Kidney tubule cell (primary cell): ENCODE measurements at places on chromosomes 4 and X.
A peak's percentile ranks its signal among the peaks of the same experiment; 100 is the strongest.

DNA sequence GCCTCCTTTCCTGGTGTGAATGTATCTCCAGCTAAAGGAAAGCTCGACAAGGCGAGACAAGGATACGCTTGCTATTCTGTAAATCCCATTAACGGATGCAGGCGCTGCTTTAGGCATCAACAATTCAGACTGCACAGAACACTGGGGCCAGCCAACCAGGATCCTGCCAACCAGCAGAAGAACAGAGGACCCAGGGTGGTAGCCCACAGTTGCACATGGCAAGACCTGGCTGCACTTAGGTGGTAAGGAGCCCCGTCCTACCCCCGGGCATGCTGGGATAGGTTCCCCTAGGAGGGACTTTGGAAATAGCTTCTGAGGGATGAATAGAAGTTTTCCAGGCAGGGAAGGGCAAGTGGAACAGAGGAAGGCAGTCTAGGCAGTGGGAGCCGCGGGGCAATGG, 20.7 kb downstream of the PSAPL1 start:
- no peak for DNase-seq

GRCh38 chr4:78312989-78313753, 238.4 kb upstream of the ANXA3 start:
- DNase-seq = no peak

GRCh38 chrX:118459494-118459893, 36.1 kb upstream of the DOCK11 start:
- peak; percentile 47 for DNase-seq

DNA sequence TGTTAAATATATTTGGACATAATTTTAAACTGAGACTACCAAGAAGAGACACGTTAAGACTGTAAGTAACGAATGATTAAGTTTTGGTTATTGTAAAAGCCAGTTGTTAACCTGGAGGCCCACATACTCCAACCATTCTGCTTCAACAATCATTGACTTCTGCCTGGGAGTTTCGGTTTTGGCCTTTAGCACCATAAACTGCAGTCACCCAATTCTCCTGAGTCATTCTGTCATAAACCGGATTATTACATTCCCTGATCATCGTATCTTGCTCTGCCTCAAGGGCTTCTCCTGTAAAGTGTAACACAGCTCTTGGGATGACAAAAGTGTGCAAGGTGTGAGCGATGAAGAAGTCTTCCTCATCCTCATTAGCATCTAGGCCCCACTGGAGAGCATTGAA, 46.9 kb upstream of the PABPC1L2A start:
- no peak for DNase-seq

DNA sequence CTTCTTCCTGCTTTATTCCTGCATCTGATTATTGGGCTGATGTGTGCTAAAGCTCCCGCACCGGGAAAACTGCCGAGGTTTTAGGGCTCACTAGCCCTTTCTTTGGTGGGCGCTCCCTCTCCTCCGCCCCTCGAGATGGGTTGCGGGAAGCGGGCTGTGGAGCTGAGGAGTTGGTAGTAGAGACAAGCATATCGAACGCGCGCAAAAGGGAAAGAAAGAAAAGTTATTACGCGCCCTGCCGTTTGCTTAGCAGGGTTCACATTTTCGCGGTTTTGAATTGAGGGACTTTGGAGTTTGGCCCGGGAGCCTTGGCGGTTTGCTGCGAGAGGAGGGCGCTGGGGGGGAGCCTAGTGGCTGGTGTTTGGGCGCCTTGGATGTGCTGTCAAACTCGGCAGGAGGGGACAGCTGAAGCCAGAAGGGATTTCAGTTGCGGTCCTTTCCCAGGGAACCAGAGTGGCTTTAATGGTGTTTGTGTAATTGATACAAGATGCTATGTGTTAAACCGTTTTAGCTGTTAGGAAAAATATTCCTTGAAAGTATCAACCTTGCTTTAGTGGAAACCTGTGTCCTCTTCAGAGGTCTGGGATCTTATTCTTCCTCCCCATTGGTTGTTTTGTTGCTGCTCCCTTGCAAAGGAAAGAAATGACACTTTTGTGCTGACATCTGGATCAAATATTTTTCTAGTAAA, 1.1 kb downstream of the GAB1 start:
- DNase-seq = peak; percentile 29

DNA sequence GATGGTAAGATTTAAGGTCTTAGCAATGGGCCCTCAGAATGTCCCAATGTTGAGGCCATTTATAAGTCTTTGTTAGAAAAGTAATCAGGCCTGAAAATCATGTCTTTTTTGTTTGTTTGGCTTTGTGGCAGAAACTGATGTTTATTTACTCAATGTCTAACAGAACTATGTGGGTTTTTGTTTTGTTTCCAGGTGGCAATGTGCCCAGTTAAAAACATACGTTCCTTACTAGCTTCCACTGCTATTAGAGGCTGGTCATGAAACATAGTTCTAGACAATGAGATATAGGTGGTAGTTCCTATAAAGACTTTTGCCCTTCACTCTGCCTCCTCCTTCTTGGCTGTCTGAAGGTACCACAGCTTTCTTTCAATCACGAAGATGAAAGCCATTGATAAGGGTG, 108.8 kb downstream of the C4orf51 start:
- DNase-seq = no peak

DNA sequence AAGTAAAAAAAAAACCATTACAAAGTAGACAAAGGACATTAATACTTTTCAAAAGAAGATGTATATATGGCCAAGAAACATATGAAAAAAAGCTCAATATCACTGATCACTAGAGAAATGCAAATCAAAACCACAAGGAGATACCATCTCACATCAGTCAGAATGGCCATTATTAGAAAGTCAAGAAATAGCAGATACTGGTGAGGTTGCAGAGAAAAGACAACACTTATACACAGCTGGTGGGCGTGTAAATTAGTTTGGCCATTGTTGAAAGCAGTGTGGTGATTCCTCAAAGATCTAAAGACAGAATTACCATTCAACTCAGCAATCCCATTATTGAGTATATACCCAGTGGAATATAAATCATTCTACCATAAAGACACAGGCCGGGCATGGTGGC, 39.3 kb downstream of the TASL start:
- no peak for DNase-seq

DNA sequence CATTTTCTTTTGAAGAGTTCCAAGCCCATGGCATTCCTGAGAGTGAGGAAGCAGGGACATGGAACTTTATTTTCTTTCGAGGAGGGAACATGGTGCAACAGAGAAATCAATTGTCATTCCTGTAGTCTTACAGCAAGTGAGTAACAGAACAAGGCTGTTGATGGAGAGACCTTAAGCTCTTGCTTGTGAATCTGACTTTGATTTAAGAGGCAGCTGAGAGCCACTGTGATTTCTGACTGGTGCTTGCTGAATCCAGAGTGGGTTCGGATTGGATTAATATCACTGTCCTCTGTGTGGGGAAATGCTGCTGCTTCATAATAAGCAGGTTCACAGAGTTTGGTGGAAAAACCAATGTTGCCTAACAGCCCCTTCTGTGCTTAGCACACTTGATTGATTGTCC, 4.7 kb upstream of the ATP1B4 start:
- no peak for DNase-seq

- peak; percentile 28 for DNase-seq
Measured at GRCh38 chr4:129264008-129264657, 168.2 kb downstream of the C4orf33 start.

GRCh38 chr4:20612313-20612712, 87.9 kb upstream of the PACRGL start:
- DNase-seq = peak; percentile 59

GRCh38 chrX:47523713-47524166, 37.3 kb upstream of the ARAF start:
- no peak for DNase-seq

DNA sequence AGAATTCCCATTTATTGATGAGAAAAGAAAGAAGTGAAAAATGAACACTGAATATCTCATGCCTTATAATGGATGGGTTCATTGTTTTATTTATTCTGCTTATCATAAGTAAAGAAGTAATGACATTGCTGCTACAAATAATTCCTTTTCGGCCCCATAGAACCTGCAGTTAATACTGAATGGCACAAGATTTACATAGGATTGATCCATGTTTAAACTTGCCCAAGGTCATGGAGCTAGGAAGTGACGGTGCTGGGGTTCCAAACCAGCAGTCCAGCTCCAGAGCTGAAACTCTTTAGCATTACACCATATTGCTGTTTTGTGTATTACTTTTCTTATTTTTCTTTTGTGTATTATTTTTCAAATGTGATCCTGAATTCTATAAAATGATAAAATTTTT, 30.2 kb upstream of the PRSS48 start:
- DNase-seq = no peak

DNA sequence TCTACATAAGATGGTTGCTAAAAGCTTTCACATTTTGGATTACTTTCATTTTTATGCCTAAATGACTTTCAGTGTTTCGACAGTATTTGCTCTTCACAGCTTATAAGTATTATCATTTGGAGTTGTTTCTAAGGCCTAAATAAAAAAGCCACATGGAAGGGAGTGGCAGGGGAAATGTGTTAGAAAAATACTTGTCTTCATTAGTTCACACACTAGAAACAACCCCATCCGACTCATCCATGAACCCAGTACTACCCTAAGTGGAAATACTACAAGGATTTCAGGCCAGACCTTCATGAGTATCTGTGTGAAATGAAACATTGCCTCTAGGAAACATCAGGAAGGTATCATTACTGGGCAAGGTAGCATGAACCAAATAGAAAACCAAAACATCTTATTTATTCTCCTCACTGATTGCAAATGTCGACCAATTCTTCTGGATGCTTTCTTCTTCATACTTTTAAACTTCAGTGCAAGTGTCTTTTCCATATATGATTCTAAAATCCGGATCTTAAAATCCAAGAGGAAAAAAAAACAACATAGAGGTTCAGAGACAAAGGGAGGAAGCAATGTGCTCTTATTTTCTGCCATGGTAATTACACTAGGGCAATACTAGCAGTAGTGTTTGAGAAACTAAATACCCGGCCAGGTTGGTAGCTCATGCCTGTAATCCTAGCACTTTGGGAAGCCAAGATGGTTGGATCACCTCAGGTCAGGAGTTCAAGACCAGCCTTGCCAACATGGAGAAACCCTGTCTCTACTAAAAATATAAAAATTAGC, 349.4 kb downstream of the ARHGAP24 start:
- peak; percentile 8 for DNase-seq

DNA sequence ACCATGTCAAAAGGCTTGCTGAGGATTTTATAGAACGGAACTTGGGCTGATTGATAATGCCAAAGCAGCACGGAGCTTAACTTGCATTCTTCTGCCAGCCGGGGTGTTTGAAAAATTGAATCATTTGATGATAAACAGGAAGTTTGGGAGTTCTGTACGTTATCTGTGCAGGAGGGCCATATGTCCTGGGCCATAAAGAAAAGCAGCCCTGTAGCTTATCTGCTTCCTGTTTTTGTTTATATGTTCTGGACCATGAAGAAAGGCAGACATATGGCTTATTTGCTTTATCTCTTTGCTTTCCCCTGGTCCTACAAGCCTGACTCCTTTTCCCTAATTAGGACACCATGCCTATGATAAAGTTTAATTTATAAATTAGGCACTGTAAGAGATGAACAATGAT, 62.4 kb downstream of the HOPX start:
- DNase-seq = no peak

DNA sequence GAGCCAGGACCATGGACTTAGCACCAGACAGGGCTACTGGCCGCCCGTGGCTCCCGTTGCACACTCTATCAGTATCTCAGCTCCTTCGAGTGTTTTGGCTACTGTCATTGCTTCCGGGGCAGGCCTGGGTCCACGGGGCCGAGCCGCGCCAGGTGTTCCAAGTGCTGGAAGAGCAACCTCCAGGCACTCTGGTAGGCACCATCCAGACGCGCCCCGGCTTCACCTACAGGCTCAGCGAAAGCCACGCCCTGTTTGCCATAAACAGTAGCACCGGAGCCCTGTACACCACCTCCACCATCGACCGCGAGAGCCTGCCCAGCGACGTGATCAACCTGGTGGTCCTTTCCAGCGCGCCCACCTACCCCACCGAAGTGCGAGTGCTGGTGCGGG, 1.6 kb downstream of the FAT4 start:
- peak; percentile 33 for DNase-seq

DNA sequence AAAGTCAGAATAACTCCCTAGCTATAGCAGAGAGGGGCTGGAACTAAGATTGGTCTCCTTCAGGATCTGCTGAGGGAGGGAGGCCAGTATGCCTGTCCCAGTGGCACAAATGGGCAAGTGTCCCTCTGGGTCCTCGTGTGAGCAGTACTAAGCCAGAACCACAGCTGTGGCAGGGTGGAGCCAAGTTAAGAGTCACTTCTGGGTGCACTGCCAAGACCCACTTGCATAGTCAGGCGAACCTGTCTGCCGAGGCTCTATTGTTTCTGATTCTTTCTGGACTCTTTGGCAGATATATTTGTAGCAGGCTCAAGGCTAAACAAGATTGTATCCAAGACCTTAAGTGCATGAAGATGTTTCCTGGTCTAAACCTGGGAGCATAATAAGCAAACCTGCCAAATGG, 1123.7 kb upstream of the POU3F4 start:
- no peak for DNase-seq

GRCh38 chrX:75131973-75132627, 24.0 kb downstream of the ABCB7 start:
- no peak for DNase-seq

GRCh38 chr4:45502471-45502870, 621.4 kb downstream of the GABRG1 start:
- DNase-seq = no peak

- DNase-seq = no peak
Measured at GRCh38 chrX:154380153-154380552, 1.1 kb downstream of the EMD start.

DNA sequence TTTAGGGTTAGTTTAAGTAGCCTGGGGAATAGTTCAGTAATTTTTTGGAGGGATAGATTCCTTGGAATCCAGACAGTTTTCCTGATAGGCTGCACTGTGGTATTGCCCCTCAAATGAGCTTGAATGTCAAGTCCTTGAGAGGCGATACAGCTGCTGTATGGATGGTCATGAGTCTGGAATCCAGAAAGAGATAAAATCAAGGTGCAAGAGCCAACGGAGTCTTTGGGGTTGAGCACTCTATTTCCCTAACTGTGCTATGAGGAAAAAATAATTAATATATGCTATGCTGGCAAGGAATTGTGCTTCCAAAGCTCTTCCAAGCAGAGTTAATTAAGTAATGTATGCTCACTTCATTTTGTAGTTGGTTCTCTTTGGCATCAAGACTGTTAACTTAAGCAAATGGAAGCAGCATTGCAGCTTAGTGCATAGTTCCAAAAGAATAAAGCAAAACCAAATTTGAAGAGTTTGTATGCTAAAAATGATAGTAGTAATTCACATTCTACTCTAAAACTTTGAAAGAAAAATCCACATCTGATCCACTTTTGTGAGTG, 48.8 kb downstream of the LIMCH1 start:
- no peak for DNase-seq

DNA sequence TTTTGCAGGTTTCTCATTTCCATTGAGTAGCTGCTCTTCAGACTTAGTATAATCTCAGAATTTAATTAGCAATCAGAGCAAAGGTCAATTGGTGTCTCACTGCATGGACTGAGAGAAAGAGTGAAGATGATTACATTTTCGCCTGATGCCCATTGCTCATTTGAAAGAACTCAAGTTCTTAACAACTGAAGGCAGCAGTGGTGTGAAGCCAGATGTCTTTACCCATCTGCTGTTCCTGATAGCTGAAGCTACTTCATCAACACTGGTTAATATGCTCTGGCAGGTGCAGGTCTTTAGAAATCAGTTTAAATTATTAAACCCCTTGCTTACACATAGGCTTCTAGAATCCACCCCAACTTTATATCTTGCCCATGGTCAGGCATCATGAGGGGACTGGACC, 64.5 kb upstream of the FRAS1 start:
- no peak for DNase-seq

GRCh38 chrX:24956828-24957227, 58.9 kb downstream of the ARX start:
- DNase-seq = peak; percentile 42
